ENCODE measurements at places on chromosomes 11 and 22.

- no peak for DNase-seq
Measured at GRCh38 chr11:8652140-8652539, 30.3 kb downstream of the TRIM66 start.

GRCh38 chr11:78223320-78223954, 34.7 kb downstream of the USP35 start:
- no peak for DNase-seq

- DNase-seq = no peak
Measured at GRCh38 chr11:23308041-23308440, 447.8 kb upstream of the CCDC179 start.

DNA sequence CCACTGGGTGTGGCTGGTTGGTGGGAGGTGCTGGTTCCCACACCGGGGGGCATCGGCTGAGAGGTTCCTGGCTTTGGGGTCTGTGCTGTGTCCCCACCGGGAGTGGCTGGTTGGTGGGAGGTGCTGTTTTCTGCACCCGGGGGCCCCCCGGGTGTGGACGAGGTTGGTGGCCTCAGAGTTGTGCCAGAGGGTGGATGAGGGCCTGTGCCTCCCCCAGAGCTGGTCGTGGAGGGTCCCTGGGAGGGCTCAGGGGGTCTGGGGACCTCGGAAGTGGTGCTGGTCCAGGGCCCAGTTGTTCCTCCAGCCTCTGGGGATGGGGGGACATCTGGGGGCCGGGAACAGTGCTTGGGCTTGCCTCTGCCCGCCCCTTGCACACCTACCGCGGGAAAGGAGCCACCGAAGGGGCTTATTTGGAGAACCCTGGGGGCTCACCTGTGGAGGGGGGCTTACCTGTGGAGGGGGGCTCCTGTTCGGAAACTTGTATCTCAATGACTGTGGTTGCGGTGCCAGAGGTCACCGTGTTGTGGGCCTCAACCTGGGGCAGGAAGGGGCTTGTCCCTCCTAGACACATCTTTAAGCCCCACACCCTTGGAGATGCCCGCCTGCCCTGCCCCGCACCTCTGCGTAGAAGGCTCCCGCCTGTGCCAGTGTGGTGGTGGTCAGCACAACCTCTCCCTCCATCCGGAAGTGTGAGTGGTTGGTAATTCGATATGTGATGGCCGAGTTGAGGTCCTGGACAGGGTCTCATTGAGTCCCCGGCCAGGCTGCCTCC, 3.3 kb upstream of the IRF7 start:
- no peak for DNase-seq

- no peak for DNase-seq
Measured at GRCh38 chr11:114441921-114442320, 2.7 kb downstream of the REXO2 start.

DNA sequence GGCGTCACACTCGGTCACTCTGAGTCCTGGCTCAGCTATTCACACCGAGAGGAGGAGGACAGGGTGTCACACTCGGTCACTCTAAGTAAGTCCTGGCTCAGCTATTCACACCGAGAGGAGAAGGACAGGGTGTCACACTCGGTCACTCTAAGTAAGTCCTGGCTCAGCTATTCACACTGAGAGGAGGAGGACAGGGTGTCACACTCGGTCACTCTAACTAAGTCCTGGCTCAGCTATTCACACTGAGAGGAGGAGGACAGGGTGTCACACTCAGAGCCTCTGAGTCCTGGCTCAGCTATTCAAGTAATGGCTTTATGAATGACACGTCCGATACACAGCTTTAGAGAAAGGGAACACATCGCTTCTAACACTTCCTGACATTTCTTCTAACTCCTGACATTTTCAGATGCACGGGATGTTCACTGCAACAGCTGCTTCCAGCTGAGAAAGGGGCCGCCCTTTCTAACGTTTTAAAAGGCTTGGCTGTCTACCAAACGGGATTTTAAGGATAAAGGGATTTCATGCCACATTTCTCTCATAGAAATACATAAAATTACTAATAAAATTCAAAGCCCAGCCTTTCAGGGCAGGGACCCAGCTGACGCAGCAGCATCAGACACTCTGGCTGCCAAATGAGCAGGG, 28.1 kb downstream of the DRD4 start:
- no peak for DNase-seq

GRCh38 chr22:39731881-39732555, 161.5 kb downstream of the CACNA1I start:
- DNase-seq = no peak
